ENCODE measurements at places on chromosomes 2 and 18.

- DNase-seq, result no peak
Measured at GRCh38 chr2:46252891-46253659, 44.1 kb upstream of the EPAS1 start.

- DNase-seq, result no peak
Measured at GRCh38 chr18:74457043-74457724, at the start of gene DIPK1C. Gene DIPK1C (minus strand): TSS chr18:74457308. CDS start chr18:74457259, 49 bp downstream.

- no peak for DNase-seq
Measured at GRCh38 chr2:60140185-60140584, 413.3 kb downstream of the BCL11A start.

DNA sequence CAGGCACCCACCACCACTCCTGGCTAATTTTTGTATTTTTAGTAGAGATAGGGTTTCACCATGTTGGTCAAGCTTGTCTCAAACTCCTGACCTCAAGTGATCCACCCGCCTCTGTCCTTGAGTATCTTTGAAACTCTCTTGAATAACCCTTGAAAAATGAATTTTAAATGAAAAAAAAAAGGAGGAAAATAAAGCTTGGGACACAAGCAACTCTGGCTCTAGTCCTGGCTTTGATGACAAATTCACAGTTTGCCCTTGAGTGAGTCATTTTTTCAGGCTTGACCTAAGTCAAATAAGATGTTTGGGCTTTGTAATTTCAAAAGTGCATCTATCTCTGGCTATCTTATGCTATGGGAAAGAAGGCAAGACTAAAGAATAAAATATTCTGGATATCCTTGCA lies 79.0 kb upstream of the TRIB2 start:
- DNase-seq, result no peak

- DNase-seq, result no peak
Measured at GRCh38 chr2:200658278-200658864, 72.6 kb downstream of the AOX1 start.

- no peak for DNase-seq
Measured at GRCh38 chr18:10850840-10851239, 298.5 kb downstream of the PIEZO2 start.

- no peak for DNase-seq
Measured at GRCh38 chr2:167142554-167142953, 254.3 kb downstream of the XIRP2 start.

GRCh38 chr2:39620067-39620466 lies 45.6 kb upstream of the TMEM178A start:
- no peak for DNase-seq

GRCh38 chr2:61938511-61938910 lies 33.0 kb downstream of the COMMD1 start:
- DNase-seq, result no peak

DNA sequence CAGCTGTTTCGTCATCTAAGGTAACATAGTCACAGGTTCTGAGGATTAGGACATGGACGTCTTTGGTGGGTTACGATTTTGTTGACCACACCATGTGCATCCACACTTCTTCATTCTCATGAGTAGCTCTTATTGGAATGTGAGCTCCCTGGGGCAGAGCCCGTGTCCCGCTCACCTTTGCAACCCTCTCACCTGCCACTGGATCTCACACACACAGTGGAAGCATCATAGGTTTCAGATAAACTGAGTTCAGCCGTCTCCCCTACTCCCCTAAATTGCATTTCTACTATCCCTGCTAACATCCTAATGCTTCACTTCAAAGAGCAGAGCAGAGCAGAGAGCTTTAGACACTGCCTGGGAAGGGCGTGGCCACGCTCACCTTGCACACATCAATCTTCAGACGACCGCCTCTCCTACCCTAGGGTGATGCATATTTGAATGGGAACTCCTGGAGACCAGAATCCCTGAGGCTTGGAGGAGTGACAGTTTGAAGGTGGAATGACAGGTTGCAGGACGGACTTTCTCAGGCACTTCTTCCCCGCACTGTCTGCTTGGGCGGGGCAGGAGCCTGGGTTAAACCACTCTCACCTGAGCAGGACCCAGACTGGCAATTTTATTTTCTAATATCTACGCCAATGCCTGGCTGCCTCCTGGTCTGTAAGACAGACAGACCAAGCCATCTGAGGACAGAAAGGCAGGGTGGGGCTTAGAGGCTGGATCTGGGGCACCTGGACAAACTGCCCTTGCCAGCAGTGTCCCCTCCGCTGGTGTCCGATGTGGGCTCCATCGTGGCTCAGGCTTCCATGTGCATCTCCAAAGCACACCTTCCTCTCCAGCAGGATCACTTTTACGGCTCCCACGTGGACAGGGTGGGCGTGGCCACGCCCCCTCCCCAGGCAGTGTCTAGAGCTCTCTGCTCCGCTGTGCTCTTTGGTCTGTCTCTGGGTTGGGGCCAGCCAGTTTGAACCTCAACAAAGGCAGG lies 229.5 kb upstream of the COPS8 start:
- no peak for DNase-seq

DNA sequence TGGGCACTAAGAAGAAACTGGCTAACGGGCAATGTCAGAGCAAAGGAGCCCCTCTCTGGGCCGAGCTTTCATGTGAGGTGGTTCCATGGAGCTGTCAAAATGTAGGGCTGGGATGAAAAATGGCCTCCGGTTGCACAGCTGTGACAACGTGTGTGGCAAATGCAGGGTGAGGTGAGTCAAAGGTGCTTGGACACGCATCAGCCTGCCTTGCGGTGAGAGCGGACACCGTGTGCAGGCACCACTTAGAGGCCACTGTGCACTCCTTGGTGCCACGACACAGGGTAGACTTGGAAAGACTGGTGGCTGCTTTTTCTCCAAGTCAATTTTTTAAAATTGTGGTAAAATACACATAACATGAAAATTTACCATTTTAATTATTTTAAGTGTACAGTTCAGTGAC lies 195.4 kb downstream of the ZBTB7C start:
- no peak for DNase-seq

- DNase-seq, result peak; percentile 62
Measured at GRCh38 chr2:71100195-71100964, 29.6 kb downstream of the MCEE start.

DNA sequence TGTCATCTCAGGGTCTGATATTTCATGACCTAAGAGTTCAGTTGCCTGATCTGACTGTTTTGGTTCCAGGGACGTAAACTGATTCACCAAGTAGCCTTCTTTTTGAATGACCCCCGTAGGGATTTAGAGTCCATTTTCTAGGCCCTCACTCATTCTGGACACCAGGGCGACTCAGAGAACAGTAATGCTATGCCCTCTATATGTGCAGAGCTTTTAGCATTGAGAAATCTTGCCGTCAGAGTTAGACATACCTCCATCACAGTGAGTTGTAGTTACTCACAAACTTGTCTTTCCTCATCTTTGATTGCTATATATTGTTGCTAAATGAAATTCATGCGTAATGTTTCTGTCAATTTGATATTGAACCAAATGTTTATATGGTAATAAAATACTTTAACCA lies 92.3 kb downstream of the OSBPL6 start:
- no peak for DNase-seq

- DNase-seq, result no peak
Measured at GRCh38 chr2:175318542-175318941, 137.0 kb upstream of the ATP5MC3 start.

DNA sequence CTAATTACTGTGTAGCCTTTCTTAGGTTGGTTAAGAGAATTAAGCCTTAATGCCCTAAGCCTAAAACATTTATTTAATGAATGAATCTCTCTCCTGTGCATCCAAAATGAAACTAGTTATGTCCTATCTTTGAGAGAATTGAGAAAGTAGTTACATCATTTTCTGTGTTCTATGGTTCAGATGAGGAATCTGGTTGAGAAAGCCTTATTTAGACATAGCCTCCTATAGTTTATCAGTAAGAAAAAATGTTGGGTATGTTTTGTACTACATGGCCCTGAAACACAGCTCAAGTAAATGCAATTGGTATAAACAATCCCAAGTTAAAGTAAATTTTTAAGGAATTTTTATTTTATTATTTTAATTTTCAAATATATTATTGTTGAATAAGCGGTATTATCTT lies 25.9 kb upstream of the RAMP1 start:
- no peak for DNase-seq

DNA sequence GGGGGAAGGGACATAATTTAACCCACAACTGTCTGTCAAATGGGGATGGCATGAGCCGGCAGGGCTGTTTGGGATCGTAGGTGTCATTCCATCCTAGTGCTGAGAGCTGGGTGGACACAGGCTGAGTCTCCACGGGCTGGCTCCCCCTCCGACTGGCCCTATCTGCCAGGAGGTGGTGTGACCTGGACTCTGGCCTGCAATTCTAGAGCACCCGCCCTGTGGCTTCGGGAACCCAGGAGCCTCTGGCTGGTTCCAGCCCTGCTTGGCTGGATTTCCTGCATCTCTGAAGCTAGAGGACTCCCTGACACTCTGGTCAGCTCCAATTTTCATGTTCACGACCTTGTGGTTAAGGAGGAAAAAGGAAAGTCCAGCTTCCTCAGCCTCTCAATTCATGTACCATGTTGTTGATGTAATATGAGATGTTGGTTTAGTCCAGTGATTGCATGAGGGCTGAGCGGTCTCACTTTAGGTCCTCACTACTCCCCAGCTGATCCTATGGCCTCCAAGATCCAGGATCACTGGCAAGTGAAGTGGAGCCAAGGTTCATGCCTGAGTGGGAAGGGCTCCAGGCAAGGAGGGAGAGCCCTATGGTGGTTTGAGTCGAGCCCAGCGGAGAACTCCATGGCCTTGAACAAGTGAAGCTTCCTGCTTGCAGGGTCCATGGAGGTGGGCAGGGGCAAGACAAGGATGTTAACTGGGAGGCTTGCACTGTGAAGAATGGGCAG lies 169.1 kb downstream of the NDUFA10 start:
- DNase-seq, result no peak

GRCh38 chr18:34999756-35000289 lies 41.4 kb upstream of the MAPRE2 start:
- no peak for DNase-seq

- no peak for DNase-seq
Measured at GRCh38 chr18:8478166-8478967, 130.9 kb upstream of the RAB12 start.

DNA sequence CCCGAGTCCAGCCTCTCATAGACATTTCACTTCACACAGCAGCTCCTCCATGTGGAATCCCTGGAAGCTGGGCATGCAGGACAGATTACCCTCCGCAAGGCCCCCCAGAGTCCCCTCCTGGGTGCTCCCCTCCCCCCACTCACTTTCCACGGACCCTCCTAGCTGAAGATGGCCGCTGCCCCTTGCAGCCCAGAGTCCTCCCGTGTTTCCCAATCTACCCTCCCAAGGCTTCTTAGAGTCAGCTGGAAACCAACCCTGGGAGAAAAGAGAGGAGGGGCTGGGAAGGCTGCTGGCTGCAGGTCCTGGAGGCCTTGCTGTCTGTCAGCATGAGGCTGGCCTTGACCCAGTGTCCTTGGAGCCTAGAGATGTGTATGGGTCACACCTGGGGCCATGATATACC lies 49.0 kb upstream of the HAAO start:
- no peak for DNase-seq

DNA sequence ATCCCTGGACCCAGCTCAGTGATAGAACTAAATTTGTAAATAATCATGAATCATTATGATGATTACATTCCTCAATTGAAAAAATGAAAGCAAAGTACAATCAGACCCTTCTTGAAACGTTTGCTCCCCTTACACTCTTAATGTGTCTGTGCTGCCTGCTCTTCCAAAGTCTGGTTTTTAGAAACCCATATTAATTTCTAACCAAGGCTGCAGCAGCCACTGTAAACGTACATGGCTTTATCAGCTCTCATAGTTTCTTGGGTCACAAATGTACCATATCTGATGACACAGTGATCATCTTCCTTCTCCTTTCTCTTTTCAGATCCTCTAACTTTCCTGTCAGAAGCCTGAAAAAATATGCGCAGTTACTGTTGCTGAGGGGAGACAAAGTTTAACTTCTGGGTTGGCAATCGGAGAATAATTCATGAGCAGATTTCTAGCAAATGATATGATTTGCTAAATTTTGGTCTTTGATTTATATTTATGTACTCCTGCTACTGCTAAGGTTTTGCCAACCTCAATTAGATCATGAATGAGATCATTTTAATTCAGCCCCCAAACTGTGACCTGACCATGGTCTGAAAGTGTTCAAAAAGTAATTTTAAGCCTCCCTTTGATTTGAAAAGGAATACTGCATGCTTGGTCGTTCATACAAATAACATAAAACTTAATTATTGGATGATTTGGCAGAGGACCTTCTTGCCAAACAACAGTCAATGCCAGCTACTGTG lies 12.3 kb downstream of the ZEB2 start:
- DNase-seq, result no peak

DNA sequence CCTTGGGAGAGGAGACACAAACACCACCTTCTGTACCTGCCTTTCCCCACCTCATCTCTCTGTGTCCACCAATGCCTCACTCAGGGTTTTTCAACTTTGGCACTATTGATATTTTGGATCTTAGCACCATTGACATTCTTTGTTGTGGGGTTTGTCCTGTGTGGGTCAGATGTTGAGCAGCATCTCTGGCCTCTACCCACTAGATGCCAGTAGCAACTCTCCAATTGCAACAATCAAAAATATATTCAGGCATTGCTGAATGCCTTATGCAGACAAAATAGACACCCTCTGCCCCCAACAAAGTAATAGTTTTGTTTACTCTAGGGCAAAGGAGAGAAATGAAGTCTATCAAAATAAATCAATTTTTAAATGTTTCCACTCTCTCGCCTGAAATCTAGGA lies 1384.3 kb upstream of the NXPH2 start:
- no peak for DNase-seq

- DNase-seq, result no peak
Measured at GRCh38 chr2:39623917-39624316, 41.8 kb upstream of the TMEM178A start.

GRCh38 chr2:53209679-53210458 lies 557.7 kb upstream of the CHAC2 start:
- no peak for DNase-seq

- no peak for DNase-seq
Measured at GRCh38 chr2:69831354-69831905, 2.0 kb downstream of the GMCL1 start.

GRCh38 chr2:9268301-9269080 lies 61.9 kb downstream of the ASAP2 start:
- DNase-seq, result no peak

DNA sequence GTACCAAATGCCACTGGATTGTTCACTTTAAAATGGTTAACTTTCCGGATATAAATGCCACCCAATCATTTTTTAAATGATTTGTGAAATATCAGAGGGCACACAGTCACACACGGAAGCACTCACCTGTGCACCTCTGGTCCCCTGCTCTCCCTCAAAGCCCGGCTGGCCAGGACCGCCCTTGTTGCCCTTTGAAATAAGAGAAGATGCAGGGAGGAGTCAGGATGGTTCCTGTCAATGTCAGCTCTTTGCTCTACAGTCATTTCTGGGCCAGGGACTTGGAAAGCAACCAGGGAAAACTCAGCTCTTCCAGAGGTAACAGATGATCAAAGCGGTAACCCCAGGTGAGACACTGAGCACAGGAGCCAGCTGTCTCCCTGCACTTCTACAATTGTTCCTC lies 60.7 kb downstream of the COL6A3 start:
- DNase-seq, result no peak

DNA sequence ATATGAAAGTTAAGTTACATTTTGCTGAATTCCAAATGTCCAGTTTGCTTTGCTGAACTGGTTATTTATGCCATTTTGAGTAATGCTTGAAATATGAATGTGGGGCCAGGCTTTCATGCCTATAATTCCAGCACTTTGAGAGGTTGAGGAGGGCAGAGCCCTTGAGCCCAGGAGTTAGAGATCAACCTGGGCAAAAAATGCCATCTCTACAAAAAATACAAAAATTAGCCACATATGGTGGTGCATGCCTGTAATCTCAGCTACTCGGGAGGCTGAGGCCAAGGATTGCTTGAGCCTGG lies 101.2 kb upstream of the ITGA6 start:
- DNase-seq, result no peak

GRCh38 chr2:187617120-187617519 lies 62.9 kb upstream of the TFPI start:
- no peak for DNase-seq

GRCh38 chr2:167353605-167354280 lies 465.5 kb downstream of the XIRP2 start:
- no peak for DNase-seq
